ENCODE measurements at places on chromosomes 7 and 10.

DNA sequence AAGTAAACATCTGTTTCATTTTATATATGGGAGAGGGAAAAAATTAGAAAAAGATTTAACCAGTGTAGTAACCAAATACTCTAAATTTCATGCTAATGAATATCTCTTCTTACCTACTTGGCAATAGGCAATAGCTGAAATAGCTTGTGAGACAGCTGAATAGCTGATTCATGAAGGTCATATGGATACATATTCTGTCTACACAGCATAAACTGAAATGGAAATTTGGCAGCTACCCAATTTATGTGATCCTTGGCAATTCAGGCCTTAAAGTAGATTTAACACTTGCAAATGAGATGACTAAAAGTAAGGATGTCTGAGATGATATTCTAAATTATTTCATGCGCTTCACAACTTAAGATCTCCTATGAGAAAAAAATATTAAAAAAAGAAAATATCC, 261.2 kb upstream of the SEMA3A start:
- no peak for DNase-seq

DNA sequence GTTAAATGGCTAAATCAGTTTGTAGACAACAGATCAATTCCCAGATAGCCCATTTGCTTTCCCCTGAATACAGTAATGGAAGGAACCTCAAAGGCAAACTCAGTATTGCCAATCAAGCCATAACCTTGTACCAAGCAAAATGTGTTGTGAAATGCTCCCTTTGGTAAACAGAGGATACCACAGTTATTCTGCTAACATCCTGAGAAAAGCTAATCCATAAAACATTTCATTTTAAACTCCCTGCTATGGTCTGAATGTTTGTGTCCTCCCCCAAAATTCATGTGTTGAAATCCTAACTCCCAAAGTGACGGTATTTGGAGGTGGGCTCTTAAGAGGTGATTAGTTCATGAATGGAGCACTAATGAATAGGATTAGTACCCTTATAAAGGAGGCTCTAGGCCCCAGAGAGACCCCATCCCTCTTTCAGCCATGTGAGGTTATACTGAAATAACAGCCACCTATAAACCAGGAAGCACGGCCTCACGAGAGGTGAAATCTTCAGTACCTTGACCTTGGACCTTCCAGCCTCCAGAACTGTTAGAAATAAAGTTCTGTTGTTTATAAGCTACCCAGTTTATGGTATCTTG, 89.3 kb upstream of the RNF148 start:
- no peak for DNase-seq

GRCh38 chr7:100122067-100122466, 2.6 kb downstream of the CNPY4 start:
- no peak for DNase-seq

GRCh38 chr7:44891372-44891771, 6.0 kb upstream of the PURB start:
- no peak for DNase-seq

DNA sequence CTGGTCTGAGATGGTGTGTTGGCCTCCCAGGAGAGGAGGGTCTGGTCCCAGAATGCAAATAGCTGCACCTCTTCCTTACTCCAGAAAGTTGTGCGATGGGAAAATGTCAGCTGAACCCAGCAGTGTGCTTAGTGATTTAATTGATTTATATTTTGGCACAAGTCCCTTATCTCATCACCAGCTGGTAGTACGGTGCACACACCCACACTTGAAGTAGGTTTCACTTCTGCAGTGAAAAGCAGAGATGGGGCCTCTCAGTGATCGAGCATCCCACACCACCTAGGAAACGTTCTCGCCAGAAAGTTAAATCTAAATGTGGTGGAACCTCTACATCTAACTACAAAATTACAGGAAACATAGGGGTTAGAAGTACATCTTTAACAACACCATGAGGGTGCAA, 80.4 kb downstream of the UBE3C start:
- DNase-seq, result no peak

- no peak for DNase-seq
Measured at GRCh38 chr7:108104324-108104723, 25.8 kb downstream of the LAMB4 start.

- DNase-seq, result no peak
Measured at GRCh38 chr10:127886371-127887051, 6.2 kb downstream of the CLRN3 start.

DNA sequence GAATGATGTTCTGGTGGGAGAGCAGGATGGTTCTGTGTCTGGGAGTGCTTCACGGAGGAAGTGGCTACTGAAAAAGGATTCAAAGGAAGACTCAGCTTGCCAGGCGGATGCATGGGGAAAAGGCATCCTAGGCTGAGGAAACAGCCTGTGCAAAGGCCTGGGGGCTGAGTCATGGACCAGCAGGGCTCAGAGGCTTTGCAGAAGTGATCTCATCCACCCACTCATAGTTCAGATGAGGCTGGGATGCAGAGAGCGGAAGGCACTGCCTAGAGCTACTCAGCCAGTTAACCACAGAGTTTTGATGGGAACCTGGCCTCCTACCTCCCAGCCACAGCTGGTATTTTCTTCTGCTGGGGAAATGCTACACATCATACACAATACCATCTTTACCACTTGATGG, 15.8 kb upstream of the ADAMTS14 start:
- no peak for DNase-seq

DNA sequence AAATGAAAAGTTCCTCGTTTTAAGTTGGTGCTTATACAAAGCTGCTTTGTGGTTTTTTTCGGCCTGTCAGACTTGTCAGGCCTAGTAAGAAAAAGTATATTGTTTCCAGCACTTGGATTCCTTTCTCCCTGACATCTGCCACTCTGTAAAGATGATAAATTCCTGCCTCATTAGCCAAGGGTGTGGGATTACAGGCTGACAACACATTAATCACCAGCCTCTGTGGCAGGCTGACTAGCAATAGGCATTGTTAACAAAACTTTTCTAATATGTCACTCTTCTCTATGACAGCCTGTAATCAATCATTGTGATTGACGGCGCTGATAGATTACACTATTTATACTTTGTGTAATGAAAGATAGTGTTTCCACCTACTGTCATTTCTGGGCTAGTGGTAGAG, 682.5 kb downstream of the LRMDA start:
- peak; percentile 93 for DNase-seq

- no peak for DNase-seq
Measured at GRCh38 chr10:69303632-69304051, 25.3 kb downstream of the HK1 start.

- DNase-seq, result peak; percentile 85
Measured at GRCh38 chr7:93646538-93646937, 72.0 kb upstream of the CALCR start.

DNA sequence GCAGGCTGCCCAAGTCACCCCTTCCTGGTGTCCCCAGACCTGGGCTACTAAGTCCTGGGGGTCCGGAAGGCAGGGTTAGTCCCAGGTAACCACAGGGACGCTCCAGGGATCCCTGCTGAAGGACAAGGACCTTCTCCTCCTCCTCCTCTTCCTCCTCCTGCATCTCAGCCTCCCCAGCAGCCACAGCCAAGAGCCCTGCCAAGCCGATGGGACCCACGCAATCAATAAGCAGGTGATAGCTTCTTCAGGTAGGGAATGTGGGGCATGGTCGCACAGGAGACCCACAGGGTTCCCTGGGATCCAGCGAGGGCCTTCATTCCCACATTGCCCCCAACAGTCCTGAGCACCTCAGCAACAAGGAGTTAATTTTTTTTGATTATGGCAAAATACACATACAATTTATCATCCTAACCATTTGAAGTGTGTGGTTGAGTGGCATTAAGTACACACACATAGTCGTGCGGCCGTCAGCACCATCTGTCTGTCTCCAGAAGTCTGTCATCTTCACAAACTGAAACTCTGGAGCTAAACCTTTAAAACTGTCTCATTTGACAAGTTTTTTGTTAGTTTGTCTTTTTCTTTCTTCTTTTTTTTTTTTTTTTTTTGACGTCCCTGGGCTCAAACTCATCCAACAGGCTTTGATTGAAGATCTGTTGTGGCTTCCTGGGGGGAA, 12.1 kb downstream of the CRYGN start:
- peak; percentile 56 for DNase-seq

DNA sequence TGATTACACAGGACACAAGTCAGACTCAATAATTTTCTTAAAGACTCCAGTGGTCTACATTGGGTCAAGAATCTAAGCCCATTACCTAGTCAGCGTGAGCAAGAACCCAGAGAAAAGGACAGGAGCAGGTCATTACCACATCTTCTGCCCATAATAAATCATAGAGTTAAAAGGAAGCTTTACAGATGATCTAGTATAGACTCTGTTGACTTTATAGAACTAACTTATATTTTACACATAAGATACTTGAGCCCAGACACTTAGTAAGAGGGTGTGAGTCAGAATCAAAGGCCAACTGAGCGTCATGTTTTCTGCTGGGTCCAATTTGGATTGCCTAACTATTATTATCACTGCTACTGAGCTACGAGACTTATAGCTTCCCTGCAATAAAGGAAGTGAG, 206.1 kb upstream of the NPSR1 start:
- DNase-seq, result no peak

DNA sequence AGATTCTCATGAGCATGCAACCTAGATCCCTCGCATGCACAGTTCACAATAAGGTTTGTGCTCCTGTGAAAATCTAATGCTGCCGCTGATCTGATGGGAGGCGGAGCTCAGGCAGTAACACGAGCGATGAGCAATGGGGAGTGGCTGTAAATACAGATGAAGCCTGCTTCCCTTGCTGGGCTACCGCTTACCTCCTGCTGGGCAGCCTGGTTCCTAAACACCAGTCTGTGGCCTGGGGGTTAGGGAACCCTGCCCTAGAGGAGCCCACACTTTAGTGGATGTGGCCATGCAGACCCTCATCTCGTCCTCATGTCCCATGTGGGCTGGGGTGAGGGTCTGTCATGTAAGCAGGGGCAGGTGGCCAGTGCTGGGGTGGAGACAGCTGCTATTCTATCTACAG, 417.6 kb downstream of the GLRX3 start:
- peak; percentile 87 for DNase-seq

DNA sequence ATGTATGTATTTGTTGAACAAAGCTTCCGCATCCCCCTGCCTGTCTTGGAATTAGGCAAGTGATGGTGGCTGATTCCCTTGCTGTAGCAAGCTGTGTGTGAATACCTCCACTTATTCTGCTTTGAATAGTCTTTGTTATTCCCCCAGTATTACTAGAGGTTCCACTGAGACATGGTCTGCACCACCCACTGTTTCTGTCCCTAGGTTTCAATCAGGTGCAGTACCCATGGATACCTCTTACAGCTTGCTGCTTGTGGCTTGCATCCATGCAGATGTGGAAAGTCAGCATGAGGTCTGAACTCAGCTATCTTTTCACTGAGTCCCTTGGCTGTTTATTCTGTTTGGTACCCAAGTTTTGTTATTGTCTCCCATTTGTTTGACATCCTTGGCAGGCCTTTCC, 447.4 kb downstream of the GRM8 start:
- DNase-seq, result no peak

DNA sequence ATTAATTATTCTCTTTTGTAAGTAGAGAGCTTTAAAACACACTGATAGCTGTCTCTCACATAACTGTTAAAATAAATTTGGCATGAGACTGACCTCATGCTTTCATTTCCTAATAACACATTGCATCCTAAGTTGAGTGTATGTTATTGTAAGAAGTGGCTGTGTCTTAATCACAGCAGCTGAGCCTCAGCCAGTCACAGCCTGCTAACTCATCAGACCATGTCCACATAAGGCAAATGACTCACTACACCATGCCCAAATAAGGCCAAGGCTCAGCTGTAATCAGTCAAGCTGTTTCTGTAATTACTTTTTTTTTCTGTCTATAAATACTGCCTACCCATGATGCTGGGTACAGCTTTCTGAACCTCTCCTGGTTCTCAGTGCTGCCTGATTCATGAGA, 860.9 kb downstream of the XPNPEP1 start:
- DNase-seq, result peak; percentile 30

- DNase-seq, result peak; percentile 31
Measured at GRCh38 chr7:23472046-23472445, 1.8 kb upstream of the IGF2BP3 start.

DNA sequence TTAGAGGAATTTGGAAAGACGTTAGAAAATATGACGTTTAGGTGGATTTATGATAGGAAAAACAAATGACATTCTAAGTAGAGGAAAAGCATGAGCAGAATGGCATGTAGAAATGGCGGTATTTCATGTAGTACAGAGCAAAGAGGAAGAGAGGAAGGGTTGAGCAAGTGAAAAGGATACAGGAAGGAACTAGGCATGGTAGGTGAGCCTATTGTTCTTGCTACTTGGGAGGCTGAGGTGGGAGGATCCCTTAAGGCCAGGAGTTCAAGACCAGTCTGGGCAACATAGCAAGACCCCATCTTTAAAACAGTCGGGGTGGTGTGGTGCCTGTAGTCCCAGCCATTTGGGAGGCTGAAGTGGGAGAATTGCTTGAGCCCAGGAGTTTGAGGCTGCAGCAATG, 1.2 kb downstream of the GTPBP10 start:
- no peak for DNase-seq

DNA sequence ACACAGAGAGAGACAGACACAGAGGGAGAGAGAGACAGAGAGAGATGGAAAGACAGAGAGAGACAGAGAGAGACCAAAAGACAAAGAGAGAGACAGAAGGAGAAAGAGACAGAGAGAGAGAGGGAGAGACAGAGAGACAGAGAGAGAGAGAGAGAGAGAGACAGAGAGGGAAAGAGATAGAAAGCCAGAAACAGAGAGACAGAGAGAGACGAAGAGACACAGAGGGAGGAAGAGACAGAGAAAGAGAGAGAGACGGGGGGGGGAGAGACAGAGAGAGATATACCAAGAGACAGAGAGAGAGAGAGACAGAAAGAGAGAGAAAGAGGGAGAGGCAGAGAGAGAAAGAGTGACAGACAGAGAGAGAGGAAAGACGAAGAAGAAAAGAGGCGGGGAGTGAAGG, 10.2 kb downstream of the VSTM4 start:
- no peak for DNase-seq

All from NCI-H82 (cell line).